Stimulated activated CD8-positive, alpha-beta memory T cell treated with anti-CD3 and anti-CD28 coated beads, Interleukin-2, amount 100 ng/mL, for 1 hour (primary cell): ENCODE measurements at places on chromosomes 3 and 15.

DNA sequence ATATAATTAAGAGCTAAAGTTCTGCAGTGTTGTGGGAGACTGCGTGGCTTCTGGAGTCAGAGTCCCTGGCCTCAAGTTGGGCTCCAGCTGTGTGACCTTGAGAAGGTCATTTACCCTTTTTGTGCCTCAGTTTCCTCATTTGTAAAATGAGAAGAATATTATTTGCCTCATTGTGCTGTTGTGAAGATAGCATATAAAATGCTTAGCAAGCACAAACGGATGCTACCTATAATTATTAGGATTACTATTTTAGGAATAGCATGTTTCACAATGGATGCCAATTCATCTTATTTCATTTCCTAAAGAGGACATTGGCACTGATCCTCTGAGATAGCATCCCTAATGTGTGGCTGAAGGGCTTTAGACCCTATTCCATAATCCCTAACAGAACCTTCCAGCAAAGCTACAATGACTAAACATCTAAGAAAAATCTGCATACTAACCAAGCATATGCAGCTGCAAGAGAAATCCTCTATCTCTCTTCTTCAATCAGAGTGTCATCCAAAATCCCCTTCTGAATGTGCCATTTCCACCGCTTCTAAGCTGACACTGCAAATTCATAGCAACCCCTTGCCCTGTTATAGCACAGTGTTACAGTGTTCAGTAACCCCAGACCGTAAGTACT, 148.3 kb downstream of the RBMS3 start:
- no peak for DNase-seq

DNA sequence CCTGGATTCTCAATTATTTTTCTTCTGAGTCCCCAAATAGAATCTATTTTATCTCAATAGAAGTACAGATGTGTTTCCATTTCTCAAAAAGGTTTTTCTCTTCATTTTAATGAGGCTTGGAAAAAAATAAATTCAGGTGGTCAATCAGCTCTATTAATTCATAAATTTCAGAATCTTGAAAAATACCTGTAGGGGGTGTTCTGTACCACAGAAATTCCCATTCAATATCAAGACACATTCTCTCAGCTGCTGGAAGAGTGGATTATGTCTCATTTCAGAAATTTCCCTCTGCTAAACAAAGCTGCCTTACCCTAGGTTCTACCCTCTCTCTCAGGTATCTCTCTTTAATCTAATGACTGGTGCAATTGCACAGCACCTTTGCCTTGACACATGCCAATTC, 1121.2 kb downstream of the SI start:
- no peak for DNase-seq

DNA sequence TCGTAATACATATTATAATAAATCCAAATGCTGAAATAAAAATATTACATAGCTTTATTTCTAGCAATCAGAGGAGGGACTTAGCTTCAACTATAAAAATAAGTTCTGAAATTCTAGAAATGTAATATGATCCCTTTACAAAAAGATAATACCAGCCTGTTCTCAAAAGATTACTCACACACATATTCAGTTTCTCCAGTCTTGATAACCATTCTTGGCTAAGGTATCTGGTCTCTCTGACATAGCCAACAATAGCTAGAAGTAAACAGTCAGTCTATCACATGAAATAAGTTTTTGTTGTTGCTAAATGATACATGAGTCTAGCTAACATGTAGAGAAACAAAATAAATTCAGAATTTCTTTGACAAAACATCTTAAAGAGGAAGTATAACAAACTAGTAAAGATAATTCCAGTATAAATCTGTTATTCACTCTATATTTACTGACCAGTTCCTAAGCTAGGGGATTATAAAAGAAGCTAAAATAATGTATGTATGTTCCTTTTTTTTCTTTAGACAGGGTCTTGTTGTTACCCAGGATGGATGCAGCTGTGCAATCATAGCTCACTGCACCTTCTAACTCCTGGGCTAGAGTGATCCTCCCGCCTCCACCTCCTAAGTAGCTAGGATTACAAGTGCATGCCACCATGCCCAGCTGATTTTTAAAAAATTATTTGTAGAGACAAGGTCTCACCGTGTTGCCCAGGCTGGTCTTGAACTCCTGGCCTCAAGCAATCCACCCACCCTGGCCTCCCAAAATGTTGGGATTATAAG, 170.6 kb downstream of the TBL1XR1 start:
- no peak for DNase-seq

GRCh38 chr15:38308797-38309196, 56.2 kb downstream of the SPRED1 start:
- no peak for DNase-seq

- no peak for DNase-seq
These were observed 37.9 kb upstream of the RPL32 start for GRCh38 chr3:12879191-12879815.

- no peak for DNase-seq
These were observed 182.2 kb upstream of the IL12A start for GRCh38 chr3:159806412-159806811.

DNA sequence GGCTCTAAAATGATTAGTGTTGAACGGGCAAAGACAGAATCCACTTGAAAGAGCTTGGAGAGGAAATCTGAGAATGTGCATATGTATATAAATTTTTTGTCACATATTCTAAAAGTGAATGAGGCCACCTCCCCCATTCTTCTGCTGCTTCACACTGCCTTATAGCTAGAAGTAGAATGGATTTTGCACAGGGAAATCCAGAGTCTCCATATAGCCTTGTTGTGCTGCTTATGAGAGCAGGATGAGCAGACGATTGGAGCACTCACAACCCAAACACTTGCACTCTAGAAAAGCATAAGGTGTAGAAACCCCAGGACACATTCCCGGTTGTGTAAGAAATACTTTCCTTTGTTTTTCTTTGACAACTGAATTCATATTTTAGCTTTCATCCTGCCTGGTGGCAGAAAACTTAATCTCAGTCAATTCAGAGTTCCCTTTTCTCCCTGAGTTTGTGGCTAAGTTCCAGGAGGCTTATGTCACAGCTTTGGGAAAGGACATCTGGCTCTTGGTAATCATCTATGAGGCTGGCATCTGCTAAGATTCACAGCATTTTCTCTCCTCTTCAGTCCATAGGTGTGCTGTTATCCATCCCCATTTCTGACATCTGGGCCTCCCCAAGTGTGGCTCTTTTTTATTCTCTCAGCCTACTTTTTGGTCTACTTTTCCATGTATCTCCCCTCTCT, 188.4 kb upstream of the PFN2 start:
- no peak for DNase-seq

GRCh38 chr3:170657312-170657711, 71.4 kb upstream of the SLC7A14 start:
- DNase-seq = no peak

DNA sequence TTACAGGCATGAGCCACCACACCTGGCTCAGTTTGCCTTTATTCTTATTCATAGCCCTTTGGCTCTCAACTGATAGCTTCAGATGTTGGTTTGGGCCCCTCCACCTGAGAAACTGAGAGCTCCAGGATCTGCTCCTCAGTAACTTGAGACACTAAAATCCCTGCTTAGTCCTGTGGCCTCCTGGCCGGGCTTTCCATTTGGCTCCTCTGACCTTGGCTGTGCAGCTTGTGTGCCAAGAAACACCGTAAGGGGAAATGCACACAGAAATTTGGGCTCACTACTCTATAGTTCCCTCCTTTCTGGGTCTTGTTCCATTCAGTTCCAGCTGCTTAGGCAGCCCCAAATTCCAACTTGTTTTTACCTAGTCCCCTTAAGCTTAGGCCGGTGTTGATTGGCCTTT, 24.9 kb downstream of the NIPA2 start:
- DNase-seq = no peak

- no peak for DNase-seq
These were observed 156.0 kb upstream of the ABI3BP start for GRCh38 chr3:101149251-101149650.

DNA sequence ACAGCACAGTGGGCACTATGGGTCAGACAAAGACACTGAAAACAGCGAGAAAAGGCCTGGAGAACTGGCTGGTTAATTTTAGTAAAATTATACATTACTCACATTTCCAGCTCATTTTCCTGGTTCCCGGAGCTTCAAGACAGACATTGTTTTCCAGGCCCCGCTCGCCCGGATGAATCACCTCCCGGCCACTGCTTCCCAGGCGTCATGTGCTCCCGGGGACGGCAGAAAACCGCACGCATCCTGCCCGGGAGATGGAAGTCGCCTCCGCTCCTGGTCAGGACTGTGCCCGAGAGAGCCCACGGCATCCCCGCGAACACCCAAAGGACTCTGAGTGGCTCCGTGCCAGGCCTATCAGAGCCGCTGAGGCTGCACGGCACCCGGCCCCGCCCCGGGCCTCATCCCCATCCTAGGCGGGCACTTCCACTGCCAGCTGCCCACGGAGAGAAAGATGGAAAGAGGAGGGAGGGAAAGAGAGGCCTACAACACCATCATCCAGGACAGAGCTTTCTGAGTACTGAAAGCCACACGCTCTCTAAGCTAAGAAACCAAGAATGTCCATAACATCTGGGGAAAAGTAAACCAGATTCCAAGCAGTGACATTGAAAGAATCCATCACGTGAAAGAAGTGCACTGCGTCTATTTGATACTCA, 75.1 kb downstream of the VGLL4 start:
- no peak for DNase-seq

DNA sequence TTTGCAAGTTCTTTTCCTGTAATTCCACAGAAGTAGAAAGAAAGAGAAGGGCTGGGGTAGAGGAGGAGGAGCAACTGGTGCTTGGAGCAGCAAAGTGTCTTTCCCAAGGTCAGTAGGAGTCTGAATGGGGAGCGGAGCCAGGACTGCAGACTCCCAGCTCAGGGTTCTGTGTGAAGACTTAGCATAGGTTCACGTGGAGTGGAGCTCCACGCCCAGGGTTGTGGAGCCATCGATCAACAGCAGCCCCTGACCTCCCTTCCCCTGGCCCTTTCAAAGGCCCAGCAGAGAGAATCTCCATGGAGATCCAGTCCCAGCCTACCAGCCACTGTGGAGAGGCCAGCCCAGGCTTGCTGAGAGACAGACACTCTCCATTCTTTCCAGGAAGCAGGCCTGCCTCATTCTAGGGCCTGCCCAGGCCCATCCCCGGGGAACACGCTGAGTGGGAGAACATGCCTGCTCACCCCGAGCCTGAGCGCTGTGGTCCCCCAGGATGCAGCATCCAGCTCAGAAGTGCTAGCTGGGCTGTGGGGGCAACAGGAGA, 62.1 kb downstream of the CORO2B start:
- DNase-seq = no peak

GRCh38 chr3:17238023-17238422, 353.3 kb downstream of the PLCL2 start:
- DNase-seq = no peak

- peak; percentile 35 for DNase-seq
These were observed 22.3 kb upstream of the SMCO1 start for GRCh38 chr3:196537319-196537984.

GRCh38 chr15:95085056-95085455, 853.7 kb downstream of the MCTP2 start:
- no peak for DNase-seq

- no peak for DNase-seq
These were observed 5.7 kb downstream of the SNAPC5 start for GRCh38 chr15:66491846-66492245.

DNA sequence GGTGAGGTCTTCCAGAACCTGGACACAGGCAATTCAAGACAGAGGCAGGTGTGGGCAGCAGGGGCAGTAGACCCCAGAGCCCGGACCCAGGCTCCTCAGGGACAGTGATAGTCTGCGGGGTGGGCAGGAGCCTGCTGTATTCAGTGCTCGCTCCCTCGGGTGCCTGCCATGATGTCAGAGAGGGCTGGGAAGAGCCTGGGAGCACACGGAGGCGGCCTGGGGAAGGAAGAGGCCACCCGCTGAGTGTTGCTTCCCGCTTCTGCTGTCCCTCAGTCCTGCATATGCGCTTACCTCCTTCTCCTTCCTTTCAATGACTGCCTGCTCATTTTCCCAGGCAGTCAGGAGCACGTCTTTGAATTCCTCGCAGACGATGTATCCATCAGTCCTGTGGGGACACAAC, 22.8 kb downstream of the TMEM43 start:
- DNase-seq = no peak

DNA sequence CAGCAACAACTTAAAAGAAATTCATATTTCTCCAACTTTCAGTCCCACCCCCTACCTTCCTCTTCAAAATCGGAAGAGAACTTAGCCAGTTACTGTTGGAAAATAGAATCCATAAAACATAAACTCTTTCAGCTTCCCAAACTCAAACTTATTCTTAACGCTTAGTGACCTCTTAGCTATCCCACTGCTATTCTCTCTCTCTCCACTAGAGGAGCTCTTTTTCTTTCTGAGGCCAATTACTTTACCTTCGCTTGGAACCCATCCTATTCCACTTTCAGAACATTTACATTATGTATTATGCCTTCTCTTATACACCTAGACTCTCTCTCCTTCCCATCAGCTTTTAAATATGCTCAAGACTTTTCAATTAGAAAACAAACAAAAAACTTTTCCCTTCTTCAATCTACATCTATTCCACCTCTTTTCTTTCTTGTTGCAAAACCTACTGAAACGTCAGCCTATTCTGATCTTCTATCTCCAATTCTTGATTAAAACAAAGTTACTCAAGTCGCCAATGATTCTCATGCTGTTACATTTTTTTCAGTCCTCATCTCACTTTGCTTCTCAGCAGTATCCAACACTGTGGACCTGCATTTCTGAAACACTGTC, 13.4 kb upstream of the GHSR start:
- DNase-seq = no peak

DNA sequence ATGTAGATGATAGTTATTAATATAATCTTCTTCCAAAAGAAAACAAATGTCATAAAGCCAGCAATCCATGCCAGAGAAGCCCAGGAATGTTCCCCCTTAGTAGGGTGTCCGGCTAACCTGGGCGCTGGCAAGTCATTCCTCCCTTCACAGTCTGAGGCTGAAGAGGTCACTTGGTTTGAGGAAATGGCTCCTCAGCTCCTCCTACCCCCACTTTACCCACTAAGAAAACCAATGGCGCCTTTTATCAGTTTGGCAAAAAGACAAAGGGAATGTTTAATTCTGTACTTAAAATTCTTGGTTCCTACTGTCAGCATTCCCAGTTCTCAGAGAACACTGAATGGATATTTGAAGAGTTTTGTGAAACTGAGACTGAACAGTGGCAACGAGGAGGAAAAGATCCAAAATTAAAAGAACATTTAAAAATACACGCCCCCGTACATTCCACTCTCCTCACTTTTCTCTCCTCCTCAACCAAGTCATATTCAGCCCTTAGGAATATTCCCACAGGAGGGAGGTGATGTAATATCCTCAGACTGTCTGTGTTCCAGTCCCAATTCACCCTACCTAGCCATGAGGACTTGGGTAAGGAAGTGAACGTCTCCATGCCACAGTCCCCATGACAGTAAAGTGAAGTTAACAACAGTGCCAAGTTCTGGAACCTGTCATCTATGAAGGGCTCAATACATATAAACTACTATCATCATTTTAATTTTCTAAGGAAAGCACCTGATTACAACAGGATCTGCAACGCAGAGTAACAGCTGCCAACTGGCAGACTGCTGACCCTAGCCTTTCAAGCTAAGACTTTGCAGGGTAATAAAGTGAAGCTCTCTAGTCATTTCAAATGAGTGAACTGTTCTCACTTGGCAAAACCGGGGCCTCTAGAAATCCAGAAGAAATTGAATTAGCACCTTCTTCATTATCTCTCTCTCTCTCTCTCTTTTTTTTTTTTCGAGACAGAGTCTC, 234.5 kb upstream of the ICE2 start:
- DNase-seq = no peak
